Activated T-helper 9 cell treated with anti-CD3 and anti-CD28 coated beads, Interleukin-2, amount 50 U/mL, for 16 hours (primary cell): ENCODE measurements at places on chromosomes 3 and 15.

- no peak for DNase-seq
Measured at GRCh38 chr3:151558661-151559060, 97.8 kb upstream of the IGSF10 start.

GRCh38 chr3:48088056-48088748 lies 72.0 kb upstream of the MAP4 start:
- no peak for DNase-seq

DNA sequence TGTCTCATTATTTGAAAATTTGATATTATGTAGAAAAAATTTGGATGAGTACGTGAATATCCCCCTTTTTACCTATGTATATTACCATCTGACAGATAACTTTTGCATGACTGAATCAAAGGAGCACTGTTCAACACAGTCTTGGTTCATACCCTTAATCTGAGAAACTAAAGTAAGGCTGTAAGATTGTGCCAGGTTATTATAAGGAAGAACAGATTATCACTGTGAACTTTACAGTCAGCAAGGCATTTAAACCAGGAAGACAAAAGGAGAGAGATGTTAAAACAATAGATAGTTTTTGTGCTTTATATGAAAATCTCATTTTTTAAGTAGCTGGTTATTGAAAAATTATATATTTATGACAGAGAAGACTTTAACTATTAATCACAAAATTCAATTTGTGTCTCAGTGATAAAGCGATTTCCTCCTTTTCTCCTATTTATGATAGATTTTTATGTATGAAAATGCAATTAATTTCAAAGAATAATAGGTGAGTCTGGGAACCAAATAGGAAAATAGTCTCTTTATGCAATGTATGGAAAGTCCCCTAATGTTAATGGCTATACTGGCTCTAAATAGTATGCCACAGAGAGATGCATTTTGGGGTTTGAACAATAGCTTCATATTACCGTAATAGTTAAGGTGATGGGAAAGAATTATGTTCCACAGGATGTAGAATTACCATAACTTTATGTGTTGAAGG lies 33.4 kb downstream of the PLCL2 start:
- no peak for DNase-seq

GRCh38 chr3:161409069-161409468 lies 37.8 kb upstream of the SPTSSB start:
- no peak for DNase-seq

DNA sequence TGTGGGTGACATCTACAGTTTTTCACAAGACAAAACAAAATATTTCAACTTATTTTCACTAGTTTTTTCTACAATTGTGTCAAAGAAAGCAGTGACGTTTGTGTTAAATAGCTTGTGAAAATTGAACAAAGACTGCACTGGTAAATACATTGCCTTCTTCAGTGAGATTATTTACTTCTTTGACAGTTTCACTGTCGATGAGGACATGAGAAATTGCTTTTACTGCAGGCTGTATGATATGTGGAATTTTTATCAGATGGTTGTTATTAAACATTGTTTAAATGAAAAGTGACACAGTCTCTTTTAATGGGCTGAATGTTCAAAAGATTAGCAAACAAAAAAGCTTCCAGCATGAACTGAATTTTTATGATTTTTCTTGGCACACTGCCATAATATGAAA lies 773.9 kb upstream of the CADM2 start:
- no peak for DNase-seq

DNA sequence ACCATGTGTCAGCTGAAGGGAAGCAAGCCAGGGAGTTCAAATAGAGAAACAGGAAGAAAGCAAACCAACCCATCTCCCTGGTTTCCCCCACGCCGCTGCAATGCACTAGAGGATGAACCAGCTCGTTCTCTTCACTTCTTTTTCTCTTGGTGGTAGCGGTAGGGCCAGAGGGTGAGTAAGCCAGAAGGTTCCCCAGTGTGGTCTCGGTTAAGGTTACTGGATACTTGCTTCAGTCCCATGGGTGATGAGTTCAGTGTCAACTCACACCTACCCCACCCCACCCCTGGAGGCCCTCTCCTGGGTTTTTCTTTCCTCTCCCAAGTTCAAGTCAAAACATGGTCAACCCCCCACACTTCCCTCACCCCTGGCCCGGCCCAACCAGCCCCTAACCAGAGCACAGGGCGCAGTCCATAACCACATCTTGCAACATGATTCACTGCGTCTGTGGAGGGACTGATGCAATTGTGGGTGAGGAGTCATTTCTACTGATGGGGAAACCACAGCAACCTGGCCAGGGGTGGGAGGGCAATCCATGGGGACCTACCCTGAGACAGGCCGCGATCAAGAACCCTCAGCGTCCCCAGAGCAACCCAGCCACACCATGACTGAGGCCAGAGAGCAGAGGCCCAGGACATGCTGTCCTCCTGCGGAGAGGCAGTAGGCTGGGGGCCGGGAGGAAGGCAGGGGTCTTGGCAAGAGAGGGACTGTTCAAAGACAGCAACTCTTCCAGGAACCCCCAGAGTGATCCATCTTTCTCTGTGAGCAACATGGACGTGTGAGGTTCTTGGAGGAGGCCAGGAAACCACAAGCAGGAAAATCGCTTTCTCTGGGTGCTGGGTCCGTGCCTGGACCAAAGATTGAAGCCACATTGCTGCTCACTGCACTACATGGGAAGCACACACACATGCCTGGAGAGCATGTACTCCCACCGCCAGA lies 276.6 kb downstream of the UACA start:
- DNase-seq, result peak; percentile 69

GRCh38 chr3:97360804-97361203 lies 403.8 kb upstream of the ARL6 start:
- no peak for DNase-seq

DNA sequence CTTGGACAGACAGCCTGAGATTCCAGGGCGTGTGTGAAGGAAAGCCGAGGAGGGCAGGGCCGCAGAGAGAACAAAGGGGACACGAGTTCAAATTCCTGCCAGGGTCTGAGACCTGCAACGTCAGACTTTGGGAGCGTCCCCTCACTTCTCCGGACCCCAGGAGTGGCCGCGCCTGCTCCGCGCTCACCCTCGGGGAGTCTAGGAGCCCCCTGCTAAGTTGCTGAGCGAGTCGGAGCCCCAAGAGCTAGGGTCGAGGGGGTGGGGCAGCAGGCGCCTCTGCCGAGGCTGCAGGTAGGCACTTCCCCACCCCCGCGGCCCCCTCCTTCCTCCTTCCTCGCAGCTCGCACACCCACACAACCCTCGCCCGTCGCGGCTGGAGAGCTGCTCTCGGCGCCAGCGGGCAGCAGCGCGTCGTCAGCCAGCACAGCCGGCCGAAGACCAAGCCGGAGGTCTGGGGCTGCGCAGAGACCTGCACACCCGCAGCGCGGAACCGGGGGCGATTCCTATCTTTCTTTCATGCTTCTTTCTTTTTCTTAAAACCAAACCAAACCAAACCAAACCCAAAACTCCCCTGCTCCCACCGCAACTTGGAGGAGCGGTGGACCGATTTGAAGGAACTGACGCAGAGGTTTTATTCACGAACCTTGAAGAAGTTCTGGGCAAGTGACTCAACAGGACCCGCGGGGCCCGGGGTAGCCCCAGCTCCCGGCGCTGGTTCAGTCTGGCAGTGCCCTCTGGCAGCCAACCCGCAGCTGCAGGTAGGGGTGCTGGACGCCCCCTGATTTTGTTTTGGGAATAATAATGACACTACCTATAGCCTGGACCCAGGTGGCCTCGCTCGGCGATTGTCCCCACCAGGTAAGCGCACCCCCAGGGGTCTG lies at the start of gene ANKRD34C:
TSS of gene ANKRD34C (plus strand) at position 352 of the 881 bp plus-strand sequence. CDS start 10,563 bp downstream, outside the sequence.
- no peak for DNase-seq
